A549 treated with CpdA at 1 μM for 4 hours (cell line): ENCODE measurements at places on chromosomes 13 and 19. TPM values are rescaled to one million over a fixed set of nuclear protein-coding genes. Genes with fewer than 3 reads are reported as not detected.

The SNRPD2 gene
- total RNA-seq = 757 to 952 TPM (median 803 TPM) in 5 replicates

The CLEC17A gene
- not detected in 5 replicates for total RNA-seq

The TRAPPC6A gene
- 32.8 to 43.4 TPM (median 42.7 TPM) in 5 replicates for total RNA-seq

The CPB2 gene
- not detected in 5 replicates for total RNA-seq
